ENCODE measurements at places on chromosomes 11 and 22.

DNA sequence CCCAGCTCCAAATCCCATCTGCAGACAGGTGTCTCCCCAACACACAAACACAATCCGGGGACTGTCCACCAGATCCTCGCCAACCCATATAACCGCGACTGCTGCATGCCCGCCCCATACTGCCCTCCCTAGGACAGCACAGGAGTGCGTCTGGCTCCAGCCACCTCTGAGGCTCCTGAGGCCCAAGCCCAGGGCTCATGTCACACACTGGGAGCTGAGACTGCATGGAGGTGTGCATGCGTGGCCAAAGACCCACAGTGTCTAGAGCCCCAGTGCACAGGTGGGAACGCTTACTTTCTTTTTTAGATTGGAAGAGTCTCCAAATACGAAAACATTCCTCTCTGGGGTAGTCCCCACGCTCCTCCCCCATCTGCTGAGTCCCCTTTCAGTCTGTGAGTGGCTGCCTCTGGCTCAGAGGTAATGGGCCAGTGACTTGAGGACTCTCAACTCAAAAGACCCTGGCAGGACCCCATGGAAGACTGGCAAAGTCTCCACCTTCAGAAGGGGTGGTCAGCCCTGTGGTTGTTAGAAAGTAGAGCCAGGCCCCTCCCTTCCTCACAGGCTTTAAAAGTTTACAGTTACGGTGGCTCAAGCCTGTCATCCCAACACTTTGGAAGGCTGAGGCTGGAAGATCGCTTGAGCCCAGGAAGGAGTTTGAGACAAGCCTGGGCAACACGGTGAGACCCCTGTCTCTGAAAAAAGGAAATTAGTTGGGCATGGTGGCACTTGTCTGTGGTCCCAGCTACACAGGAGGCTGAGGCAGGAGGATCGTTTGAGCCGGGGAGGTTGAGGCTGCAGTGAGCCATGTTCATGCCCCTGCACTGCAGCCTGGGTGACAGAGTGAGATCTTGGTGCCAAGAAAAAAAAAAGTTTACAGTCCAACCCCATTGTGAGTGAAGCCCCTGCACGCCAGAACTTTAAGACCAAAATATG lies 2.3 kb downstream of the CBX7 start:
- peak overlapping the region; percentile 2 for H3K27ac ChIP-seq
- peak overlapping the region; percentile 7 for H3K4me3 ChIP-seq
- peaks cover 19% of the 10 kb centered on the region for H3K27me3 ChIP-seq

- H3K27ac ChIP-seq, result no peak overlapping the region
- no peak for DNase-seq
- no peaks in the 10 kb centered on the region for H3K36me3 ChIP-seq
- no peak overlapping the region for H3K4me3 ChIP-seq
Measured at GRCh38 chr11:120499088-120499487, 12.5 kb upstream of the GRIK4 start.

GRCh38 chr11:45266676-45267020 lies 19.5 kb downstream of the SYT13 start:
- peaks cover 55% of the 10 kb centered on the region for H3K27me3 ChIP-seq
- no peaks in the 10 kb centered on the region for H3K36me3 ChIP-seq
- no peaks in the 10 kb centered on the region for H3K4me1 ChIP-seq
- no peak for DNase-seq
- H3K27ac ChIP-seq, result no peak overlapping the region

DNA sequence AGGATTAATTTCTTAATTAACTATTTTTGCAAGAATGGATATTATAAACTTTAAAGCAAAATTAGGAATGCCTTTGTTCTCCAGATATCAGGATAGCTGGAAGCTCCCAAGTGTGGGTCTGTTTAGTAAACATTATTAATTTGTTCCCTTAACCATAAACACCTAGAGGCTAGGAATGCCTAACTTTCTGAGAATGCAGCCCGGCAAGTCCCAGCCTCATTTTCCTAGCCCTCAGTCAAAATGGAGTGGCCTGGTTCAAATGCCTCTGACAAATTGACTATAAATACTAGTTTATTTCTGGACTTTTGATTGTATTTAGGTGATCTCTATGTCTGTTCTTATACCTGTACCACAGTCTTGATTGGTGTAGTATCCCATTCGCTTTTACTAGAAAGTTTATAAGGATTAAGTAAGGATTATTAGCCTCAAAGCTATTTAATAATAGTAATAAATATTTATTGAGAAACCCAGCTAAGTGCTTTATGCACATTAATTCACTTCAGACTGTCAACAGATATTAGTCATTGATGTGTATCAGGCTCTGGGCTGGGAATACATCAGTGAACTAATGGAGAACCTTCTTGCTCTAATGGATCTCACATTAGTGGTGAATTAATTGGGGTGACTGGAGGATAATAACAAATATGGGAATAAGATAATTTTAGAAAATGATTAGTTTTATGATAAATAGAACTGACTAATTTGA lies 25.8 kb downstream of the PPME1 start:
- H3K36me3 ChIP-seq, result peaks cover 31% of the 10 kb centered on the region
- no peak overlapping the region for H3K27ac ChIP-seq
- H3K4me3 ChIP-seq, result no peak overlapping the region
- no peak for DNase-seq
- H3K4me1 ChIP-seq, result no peaks in the 10 kb centered on the region

- no peak for DNase-seq
- no peak overlapping the region for H3K4me3 ChIP-seq
- H3K4me1 ChIP-seq, result peaks cover 4% of the 10 kb centered on the region
- no peaks in the 10 kb centered on the region for H3K36me3 ChIP-seq
- H3K27ac ChIP-seq, result no peak overlapping the region
Measured at GRCh38 chr11:131824771-131825170, 454.4 kb downstream of the NTM start.

DNA sequence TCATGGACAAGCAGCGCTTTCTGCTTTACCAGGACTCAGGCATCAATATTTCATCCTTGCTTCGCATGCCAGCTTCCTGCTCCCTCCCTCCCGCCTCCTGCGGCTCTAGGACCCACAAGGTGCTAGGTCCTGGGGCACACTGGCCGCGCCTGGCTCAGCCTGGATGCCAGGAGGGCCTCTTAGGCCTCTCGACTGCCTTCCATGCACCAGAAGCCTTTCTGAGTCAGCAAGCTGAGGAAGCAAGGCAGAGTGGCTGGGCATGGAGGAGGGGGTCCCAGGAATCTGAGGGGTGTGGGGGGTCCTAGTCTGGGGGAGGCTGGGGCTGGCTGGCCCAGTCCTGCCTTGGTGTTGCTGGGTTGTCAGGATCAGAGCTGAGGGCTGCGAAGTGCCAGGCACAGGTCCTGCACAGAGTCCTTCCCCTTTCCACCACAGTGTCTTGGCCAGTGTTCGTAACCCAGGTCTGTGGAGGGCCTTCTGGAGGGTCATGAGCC lies 61.0 kb upstream of the THY1 start:
- no peaks in the 10 kb centered on the region for H3K4me1 ChIP-seq
- H3K36me3 ChIP-seq, result no peaks in the 10 kb centered on the region
- no peak overlapping the region for H3K4me3 ChIP-seq
- H3K27me3 ChIP-seq, result peaks cover 32% of the 10 kb centered on the region
- no peak overlapping the region for H3K27ac ChIP-seq

DNA sequence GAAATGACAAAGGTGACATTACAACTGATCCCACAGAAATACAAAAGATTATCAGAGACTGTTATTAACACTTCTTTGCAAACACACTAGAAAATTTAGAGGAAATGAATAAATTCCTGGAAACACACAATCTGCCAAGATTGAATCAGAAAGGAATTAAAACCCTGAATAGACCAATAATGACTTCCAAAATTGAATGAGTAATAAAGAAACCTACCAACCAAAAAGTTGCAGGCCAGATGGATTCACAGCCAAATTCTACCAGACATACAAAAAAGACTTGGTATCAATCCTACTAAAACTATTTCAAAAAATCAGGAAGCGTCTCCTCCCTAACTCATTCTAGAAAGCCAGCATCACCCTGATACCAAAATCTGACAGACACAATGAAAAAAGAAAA lies 17.2 kb downstream of the RAB38 start:
- no peak overlapping the region for H3K27ac ChIP-seq
- H3K4me3 ChIP-seq, result no peak overlapping the region
- no peaks in the 10 kb centered on the region for H3K27me3 ChIP-seq
- peaks cover 5% of the 10 kb centered on the region for H3K4me1 ChIP-seq
- no peak for DNase-seq

GRCh38 chr22:38981005-38981991 lies 849 bp upstream of the APOBEC3B start:
- DNase-seq, result peak; percentile 59
- peaks cover 13% of the 10 kb centered on the region for H3K4me1 ChIP-seq
- peak overlapping the region; percentile 62 for H3K4me3 ChIP-seq
- peaks cover 5% of the 10 kb centered on the region for H3K36me3 ChIP-seq
- H3K27me3 ChIP-seq, result no peaks in the 10 kb centered on the region

- no peaks in the 10 kb centered on the region for H3K36me3 ChIP-seq
- no peak for DNase-seq
- H3K27me3 ChIP-seq, result peaks cover 14% of the 10 kb centered on the region
Measured at GRCh38 chr11:110308071-110308470, 11.7 kb upstream of the RDX start.

GRCh38 chr11:122784325-122784955 lies 53.9 kb upstream of the CRTAM start:
- peaks cover 3% of the 10 kb centered on the region for H3K27me3 ChIP-seq
- no peak overlapping the region for H3K4me3 ChIP-seq
- no peak for DNase-seq
- H3K4me1 ChIP-seq, result peaks cover 18% of the 10 kb centered on the region
- H3K27ac ChIP-seq, result no peak overlapping the region

DNA sequence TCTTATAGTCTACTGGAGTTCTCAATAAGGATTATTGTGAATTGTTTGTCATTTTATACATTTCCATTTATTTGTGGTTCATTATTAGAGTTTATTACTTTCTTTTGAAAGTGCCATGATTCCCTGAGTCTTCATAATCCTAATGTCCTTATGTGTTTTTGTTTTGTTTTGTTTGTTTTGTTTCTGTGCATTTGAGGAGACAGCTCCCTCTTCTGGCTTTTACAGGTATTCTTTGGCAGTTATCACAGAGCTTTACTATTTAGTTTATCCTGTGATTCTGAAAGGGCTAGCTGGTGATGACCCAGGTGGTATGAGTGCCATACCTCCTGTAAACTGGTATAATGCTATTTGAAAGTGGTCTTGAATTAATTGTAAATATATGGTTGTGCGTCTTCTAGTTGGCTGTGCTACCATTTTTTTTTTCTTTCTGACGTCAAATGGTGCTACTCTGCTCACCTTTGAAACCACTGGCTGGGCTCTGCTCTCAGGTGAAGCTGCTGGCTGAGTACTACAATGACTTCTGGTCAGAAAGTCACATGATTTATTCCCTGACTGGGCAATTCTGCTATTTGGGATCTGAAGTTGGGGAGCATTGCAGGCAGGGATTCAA lies 751.2 kb downstream of the JRKL start:
- no peak overlapping the region for H3K4me3 ChIP-seq
- no peak overlapping the region for H3K27ac ChIP-seq
- peaks cover 14% of the 10 kb centered on the region for H3K36me3 ChIP-seq
- no peaks in the 10 kb centered on the region for H3K27me3 ChIP-seq

DNA sequence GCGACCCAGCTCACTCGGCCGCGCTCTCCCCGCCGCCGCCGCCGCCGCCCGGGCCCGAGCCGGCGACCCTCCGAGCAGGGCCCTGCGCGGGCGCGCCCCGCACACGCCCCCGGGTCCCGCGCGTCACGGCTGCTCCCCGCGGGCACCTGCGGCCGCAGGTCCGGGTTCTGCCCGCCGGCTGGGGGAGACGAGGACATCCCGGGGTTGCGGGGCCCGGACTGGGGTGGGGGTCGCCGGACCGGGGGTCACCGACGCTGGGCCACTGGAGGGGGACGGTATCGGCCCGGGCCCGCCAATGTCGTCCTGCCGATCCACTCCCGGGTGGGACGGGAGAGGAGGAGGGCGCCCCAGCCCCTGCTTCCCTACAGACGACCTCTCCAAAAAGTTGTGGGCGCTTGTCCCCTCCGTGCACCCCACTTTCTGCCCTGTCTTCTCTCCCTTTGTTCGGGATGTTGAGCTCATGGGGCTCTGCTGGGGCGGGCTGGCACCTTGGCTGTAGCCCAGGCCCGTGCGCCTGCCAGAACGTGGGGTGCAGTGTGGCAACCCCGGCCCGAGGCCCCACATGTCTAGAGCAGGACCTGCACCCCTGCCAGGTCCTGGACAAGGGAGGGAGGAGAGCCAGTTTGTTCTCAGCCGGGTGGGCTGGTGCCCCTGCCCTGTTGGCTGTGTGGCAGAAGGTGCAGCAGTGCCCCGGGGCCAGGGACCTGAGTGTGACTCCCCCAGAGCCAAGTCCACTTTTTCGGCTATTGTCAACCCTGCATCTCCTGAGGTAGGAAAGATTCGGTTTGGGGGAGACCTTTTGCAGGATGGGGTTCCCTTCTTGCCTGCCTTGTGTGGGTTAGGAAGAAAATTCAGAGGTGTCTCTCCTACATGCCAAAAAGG lies 40.2 kb upstream of the CELSR1 start:
- H3K36me3 ChIP-seq, result no peaks in the 10 kb centered on the region
- H3K27ac ChIP-seq, result peak overlapping the region; percentile 75
- peaks cover 51% of the 10 kb centered on the region for H3K4me1 ChIP-seq
- DNase-seq, result no peak

GRCh38 chr22:37363261-37363992 lies 63.9 kb downstream of the ELFN2 start:
- no peak overlapping the region for H3K4me3 ChIP-seq
- no peak overlapping the region for H3K27ac ChIP-seq
- H3K36me3 ChIP-seq, result no peaks in the 10 kb centered on the region
- H3K27me3 ChIP-seq, result no peaks in the 10 kb centered on the region

DNA sequence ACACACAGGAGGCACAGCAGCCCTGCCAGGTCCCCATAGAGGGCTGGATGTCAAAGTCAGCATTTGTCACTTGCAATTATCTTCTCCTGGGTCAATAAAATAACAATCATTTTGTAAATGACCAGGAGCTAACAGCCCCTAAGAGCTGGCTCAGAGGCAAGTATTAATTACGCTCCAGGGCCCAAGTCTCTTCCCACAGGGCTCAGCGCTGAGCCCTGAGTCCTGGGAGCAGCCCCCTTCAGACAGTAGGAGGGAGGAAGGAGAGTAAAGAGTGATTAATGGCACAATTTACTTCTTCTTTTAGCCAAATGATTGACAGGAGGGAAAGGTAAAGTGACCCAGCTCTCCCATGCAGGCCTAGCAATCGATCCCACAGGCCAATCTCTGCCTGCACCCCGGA lies 99.0 kb upstream of the DRD2 start:
- peaks cover 30% of the 10 kb centered on the region for H3K4me1 ChIP-seq
- H3K27me3 ChIP-seq, result no peaks in the 10 kb centered on the region
- no peaks in the 10 kb centered on the region for H3K36me3 ChIP-seq
- no peak for DNase-seq
- H3K27ac ChIP-seq, result no peak overlapping the region

- H3K27ac ChIP-seq, result no peak overlapping the region
- peaks cover 1% of the 10 kb centered on the region for H3K27me3 ChIP-seq
- H3K4me1 ChIP-seq, result peaks cover 39% of the 10 kb centered on the region
- H3K4me3 ChIP-seq, result no peak overlapping the region
- no peaks in the 10 kb centered on the region for H3K36me3 ChIP-seq
Measured at GRCh38 chr22:26892166-26893041, 235.0 kb downstream of the MIAT start.

DNA sequence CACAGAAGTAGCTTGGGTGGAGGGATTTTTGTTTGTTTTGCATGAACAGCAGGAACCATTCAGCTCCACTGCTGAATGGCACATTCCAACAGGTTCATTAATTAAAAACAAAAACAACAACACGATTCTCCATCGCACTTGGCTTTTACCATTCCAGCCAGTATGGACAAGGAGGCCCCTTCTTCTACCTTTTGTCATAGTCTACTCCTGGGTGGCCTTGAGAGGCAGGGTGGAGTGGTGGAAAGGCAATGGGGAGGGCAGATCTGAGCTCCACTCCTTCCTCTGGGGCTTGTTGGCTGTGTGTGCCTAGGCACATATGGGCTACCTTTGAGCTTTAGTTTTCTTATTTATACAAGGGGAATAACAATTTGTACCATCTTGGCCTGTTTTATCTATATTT lies 4.8 kb downstream of the TIMP3 start:
- no peaks in the 10 kb centered on the region for H3K36me3 ChIP-seq
- peaks cover 46% of the 10 kb centered on the region for H3K4me1 ChIP-seq
- no peak overlapping the region for H3K4me3 ChIP-seq
- DNase-seq, result no peak
